ENCODE measurements at places on chromosomes 13 and 19. TPM values are rescaled to one million over a fixed set of nuclear protein-coding genes. Genes with fewer than 3 reads are reported as not detected.

Gene SIGLECL1
- not detected for total RNA-seq

Gene PSG1
- not detected for total RNA-seq

Gene FCGBP
- total RNA-seq, result 20.6 TPM

Gene ZNF135
- total RNA-seq, result 2.5 TPM

Gene GIPC1
- 49.7 TPM for total RNA-seq

Gene ADGRE1
- total RNA-seq, result 0.21 TPM

Gene OVOL3
- total RNA-seq, result not detected

Gene LRRC8E
- 0.88 TPM for total RNA-seq

Gene CBARP
- 3.8 TPM for total RNA-seq

Gene TSPAN16
- not detected for total RNA-seq

Gene ZNF850
- total RNA-seq, result 4.2 TPM

Measured in left cardiac atrium (tissue), 4 donors.